Neural progenitor cell (in vitro differentiated cells): ENCODE measurements at places on chromosomes 7 and 10. TPM values are rescaled to one million over a fixed set of nuclear protein-coding genes. Genes with fewer than 3 reads are reported as not detected.

GRCh38 chr7:141228482-141228881 is 154.6 kb downstream of the TMEM178B start:
- no peak for DNase-seq
- no peaks in the 10 kb centered on the region for H3K27me3 ChIP-seq

GRCh38 chr10:78600740-78601139 is 468.0 kb upstream of the ZMIZ1 start:
- H3K27me3 ChIP-seq, result no peaks in the 10 kb centered on the region
- H3K4me1 ChIP-seq, result no peaks in the 10 kb centered on the region
- no peak overlapping the region for H3K27ac ChIP-seq
- H3K36me3 ChIP-seq, result no peaks in the 10 kb centered on the region

DNA sequence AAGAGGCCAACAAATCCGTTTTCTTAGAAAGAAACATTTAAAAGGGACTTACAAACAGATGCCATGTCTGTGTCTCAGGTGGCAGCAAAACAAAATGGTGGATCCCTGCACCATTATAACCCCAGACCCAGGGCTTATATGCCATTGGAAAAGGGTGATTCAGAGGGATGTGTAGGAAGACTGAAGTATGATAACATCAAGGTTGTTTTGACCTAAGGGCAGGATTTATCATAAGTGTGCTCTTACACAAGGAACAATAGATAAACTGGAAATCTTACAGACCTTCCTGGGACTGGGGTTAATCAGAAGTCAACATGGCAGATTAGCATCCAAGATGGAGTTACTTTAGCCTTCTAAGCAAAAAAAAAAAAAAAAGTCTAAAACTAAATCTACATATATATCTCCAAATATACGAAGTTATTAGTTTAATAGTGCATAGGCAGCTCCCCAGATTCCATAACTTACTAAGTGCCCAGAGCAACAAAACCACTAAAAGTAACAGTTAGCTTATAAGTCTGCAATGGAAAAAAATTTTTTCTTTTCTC is 34.3 kb upstream of the WNT16 start:
- no peaks in the 10 kb centered on the region for H3K27me3 ChIP-seq
- no peak overlapping the region for H3K27ac ChIP-seq
- no peak for DNase-seq
- no peak overlapping the region for H3K4me3 ChIP-seq
- H3K4me1 ChIP-seq, result no peaks in the 10 kb centered on the region
- no peaks in the 10 kb centered on the region for H3K36me3 ChIP-seq

DNA sequence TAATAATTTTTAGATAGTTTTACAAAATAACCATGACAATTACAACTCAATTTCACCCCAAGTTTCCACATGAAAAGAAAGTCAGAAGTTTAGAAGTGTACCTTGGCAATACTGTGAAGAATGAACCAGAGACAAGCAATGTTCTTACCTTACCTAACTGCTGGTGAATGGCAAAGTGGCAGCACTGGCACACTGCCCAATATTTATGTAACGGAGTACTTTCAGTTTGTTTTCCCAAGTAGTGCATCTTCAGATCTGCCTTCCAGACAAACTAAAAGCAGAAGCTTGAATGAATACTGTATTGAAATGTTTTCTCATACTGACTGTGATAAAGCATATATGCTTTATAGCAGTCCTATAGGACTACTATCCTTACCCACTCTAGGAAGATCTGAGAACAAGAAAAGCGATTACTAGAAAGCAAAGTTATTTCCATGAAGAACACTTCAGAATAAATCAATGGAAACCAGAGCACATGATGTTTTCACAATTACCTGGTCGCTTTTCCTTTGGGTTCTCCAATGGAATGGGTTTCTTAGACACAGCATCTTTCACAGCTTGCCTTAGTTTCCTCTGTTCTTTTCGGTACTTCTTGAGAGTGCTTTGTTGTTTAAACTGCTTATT is 1.5 kb downstream of the NOC3L start:
- H3K4me3 ChIP-seq, result peak overlapping the region; percentile 66
- no peak for DNase-seq
- H3K4me1 ChIP-seq, result peaks cover 7% of the 10 kb centered on the region
- H3K27ac ChIP-seq, result no peak overlapping the region
- H3K27me3 ChIP-seq, result peaks cover 33% of the 10 kb centered on the region

- H3K36me3 ChIP-seq, result no peaks in the 10 kb centered on the region
- peaks cover 17% of the 10 kb centered on the region for H3K4me1 ChIP-seq
- H3K4me3 ChIP-seq, result no peak overlapping the region
- H3K27me3 ChIP-seq, result no peaks in the 10 kb centered on the region
These were observed 234.4 kb downstream of the ARHGAP12 start for GRCh38 chr10:31694126-31694685.

The SPDYE2 gene
- not detected in 2 replicates for total RNA-seq

- DNase-seq, result no peak
- no peaks in the 10 kb centered on the region for H3K4me1 ChIP-seq
- H3K27ac ChIP-seq, result no peak overlapping the region
- H3K4me3 ChIP-seq, result no peak overlapping the region
These were observed 60.2 kb downstream of the WIPF3 start for GRCh38 chr7:29866490-29866930.

- H3K4me1 ChIP-seq, result no peaks in the 10 kb centered on the region
- peak; percentile 84 for DNase-seq
- no peak overlapping the region for H3K27ac ChIP-seq
- no peaks in the 10 kb centered on the region for H3K27me3 ChIP-seq
- no peak overlapping the region for H3K4me3 ChIP-seq
- no peaks in the 10 kb centered on the region for H3K36me3 ChIP-seq
These were observed 114.6 kb upstream of the SFMBT2 start for GRCh38 chr10:7525314-7526016.

DNA sequence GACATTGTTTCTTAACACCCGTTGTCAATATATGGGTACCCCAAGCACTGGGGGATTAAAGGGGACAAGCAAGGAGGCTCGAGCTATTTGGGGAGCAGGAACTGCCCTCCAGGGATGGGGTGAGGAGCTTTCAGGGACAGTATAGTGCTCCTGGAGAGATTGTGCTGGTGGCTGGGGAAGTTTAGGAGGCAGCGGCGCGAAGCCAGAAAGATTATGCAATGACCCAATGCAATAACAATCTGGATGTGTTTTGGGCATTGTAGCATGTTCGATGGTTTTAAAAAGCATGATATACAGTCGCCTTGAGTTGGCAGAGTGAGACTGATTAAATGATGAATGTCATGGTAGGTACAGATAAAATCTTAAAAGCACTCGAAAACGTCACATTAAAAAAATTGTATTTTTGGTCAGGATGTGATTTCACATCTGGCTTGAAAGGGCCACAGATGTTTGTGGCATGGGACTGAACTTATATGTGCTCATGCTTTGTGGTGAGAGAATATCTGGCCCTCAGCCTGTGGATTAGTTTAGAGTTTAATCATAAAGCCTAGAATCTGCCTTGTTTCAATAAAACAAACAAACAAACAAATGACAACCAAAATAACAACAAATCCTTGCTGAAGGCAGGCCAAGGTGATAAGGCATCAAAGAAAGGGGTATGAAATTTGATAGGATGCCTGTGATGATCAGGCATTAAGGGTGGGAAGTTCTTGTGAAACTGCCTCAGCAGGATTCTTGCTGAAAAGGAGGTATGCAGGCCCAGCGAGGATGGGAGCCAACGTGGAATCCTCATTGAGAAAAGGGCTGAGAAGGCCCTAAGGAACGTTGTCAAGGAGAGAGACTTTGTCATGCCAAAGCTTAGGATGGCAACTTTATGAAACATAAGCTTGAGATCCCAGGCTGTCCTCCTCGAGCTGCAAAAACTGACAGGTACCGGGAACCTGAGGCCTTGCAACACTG is 417.1 kb upstream of the KLF6 start:
- DNase-seq, result no peak
- no peaks in the 10 kb centered on the region for H3K36me3 ChIP-seq
- H3K4me1 ChIP-seq, result no peaks in the 10 kb centered on the region
- H3K4me3 ChIP-seq, result no peak overlapping the region

DNA sequence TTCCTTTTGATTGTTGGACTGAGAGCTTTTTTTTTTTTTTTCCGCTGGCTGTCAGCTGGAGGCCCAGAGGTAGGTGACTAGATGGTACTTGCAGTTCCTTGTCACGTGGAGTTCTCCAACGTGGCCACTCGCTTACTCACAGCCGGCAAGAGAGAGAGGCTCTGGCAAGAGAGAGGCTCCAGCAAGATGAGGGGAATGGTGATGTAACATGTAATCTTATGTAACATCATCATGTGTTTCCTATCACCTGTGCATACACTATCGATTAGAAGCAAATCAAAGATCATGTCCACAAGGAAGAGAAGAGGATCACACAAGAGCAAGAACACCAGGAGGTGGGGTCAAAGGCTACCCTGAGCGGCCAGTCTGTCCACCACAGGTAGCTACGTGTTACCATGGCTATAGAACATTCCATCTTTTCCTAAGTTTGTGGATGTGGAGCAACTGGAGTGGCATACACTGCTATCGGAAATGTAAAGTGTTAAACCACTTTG is 4.0 kb upstream of the BORCS7 start:
- DNase-seq, result no peak
- no peaks in the 10 kb centered on the region for H3K4me1 ChIP-seq
- no peaks in the 10 kb centered on the region for H3K36me3 ChIP-seq
- H3K27ac ChIP-seq, result no peak overlapping the region

- H3K4me3 ChIP-seq, result no peak overlapping the region
- H3K27ac ChIP-seq, result no peak overlapping the region
- no peaks in the 10 kb centered on the region for H3K27me3 ChIP-seq
- no peaks in the 10 kb centered on the region for H3K36me3 ChIP-seq
- no peak for DNase-seq
These were observed 106.1 kb upstream of the SP8 start for GRCh38 chr7:20892776-20893175.

DNA sequence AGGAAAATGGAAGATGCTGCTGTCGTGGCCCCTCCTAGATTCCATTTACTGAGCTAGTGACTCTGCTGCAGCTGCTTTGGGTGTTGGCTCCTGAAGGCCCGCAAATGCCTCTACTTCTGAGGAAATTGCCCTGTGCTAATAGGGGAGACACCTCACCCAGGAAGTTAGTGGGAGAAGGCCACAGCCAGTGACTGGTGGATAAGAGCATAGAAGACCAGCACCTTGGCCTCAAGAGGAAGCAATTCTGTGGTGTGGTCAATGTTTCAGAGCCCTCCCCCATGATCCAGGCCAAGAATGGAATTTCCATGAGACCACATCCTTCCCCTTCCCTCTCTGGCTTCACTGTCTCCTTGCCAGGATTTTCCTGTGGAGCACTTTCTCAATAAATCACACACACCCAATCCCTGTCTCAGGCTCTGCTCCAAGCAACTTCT is 25.0 kb upstream of the FZD1 start:
- H3K4me1 ChIP-seq, result no peaks in the 10 kb centered on the region
- no peak for DNase-seq
- H3K27ac ChIP-seq, result no peak overlapping the region
- no peaks in the 10 kb centered on the region for H3K27me3 ChIP-seq
- no peak overlapping the region for H3K4me3 ChIP-seq

The PARG gene
- total RNA-seq, result 57.5 and 67.2 TPM in 2 replicates

The CPN1 gene
- not detected in 2 replicates for total RNA-seq

The CALHM1 gene
- total RNA-seq, result 0.06 TPM in 1 of 2 replicates, not detected in the other

DNA sequence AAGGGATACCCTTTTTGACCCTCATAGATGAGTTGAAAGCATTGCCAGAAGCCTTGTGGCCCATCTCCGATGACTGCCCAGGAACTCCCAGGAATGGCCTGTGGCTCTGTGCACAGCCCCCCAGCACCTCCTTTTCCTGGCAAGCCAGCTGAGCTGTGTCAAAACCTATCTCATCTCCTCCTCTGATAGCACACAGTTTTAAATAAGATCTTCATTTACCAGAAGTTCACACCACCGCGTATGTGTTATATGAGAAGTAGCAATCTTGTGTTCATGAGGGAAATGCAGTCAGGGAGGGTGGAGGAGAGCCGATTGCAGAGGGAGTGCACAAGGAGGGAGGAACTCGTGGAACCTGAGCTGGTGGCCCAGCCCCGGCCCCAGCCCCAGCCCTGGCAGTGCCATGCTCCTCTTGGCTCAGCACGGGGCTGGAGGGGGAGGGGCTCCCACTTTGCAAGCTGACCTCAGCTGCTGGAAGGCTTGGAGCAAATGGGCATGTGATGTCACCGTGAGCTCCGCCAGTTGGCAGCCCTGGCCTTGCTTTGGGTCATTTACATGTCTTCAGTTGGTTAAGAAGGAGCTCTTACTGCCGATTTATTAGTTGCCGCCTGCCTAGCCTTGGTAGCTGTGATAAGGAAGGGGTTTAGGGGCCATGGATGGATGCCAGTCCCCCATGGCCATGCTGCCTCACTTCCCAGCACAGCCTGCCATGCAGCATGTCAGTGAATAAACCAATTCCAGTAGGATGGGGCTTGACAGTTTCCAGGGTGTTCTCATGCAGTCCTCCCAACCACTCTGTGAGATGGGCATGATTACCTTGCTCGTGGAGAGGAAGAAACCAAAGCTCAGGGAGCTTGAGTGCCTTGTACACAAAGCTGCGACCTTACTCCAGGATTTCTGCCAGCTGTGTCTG is 20.0 kb downstream of the UNC5B start:
- H3K4me3 ChIP-seq, result no peak overlapping the region
- peaks cover 26% of the 10 kb centered on the region for H3K4me1 ChIP-seq
- H3K27me3 ChIP-seq, result no peaks in the 10 kb centered on the region
- H3K27ac ChIP-seq, result no peak overlapping the region
- no peaks in the 10 kb centered on the region for H3K36me3 ChIP-seq

GRCh38 chr7:148905093-148905666 is 21.1 kb upstream of the EZH2 start:
- H3K36me3 ChIP-seq, result no peaks in the 10 kb centered on the region
- H3K4me1 ChIP-seq, result peaks cover 29% of the 10 kb centered on the region
- H3K27me3 ChIP-seq, result no peaks in the 10 kb centered on the region
- no peak overlapping the region for H3K4me3 ChIP-seq
- no peak for DNase-seq

DNA sequence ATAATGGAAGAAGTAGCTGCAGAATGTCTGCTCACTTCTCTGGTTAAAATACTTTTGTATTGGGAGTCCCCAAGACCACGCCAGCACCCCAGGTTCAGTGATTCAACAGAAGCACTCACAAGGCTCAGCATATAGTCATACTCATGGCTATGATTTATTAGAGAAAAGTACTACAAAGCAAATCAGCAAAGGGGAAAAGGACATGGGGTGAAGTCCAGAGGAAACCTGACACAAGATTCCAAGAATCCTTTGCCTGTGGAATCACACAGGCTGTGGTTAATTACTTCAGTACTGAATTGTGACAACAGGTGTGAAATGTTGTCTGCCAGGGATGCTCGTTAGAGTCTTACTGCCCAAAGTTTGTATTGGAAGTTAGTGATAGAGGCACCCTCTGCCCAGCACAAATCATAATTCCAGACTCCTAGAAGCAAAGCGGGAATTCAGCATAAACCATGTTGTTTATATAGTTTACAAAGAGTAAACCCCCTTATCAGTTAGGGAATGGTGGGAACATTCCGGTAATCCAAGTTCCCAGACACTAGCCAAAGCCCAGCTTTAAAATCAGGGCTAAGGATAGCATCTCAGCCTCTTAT is 79.4 kb downstream of the HYCC1 start:
- no peaks in the 10 kb centered on the region for H3K27me3 ChIP-seq
- H3K36me3 ChIP-seq, result no peaks in the 10 kb centered on the region

The C10orf105 gene
- total RNA-seq, result 0.39 and 1.5 TPM in 2 replicates

The CRPPA gene
- 1.4 and 2.6 TPM in 2 replicates for total RNA-seq

The PKD2L1 gene
- not detected in 2 replicates for total RNA-seq

The LMBR1 gene
- 42.0 and 58.1 TPM in 2 replicates for total RNA-seq

The STK31 gene
- 0.93 and 2.8 TPM in 2 replicates for total RNA-seq
